Left lung (tissue), 14 donors: ENCODE measurements at places on chromosomes 1 and 21. TPM values are rescaled to one million over a fixed set of nuclear protein-coding genes. Genes with fewer than 3 reads are reported as not detected.

HHAT gene
- total RNA-seq = 3.4 TPM

FLG gene
- total RNA-seq = not detected

DNA sequence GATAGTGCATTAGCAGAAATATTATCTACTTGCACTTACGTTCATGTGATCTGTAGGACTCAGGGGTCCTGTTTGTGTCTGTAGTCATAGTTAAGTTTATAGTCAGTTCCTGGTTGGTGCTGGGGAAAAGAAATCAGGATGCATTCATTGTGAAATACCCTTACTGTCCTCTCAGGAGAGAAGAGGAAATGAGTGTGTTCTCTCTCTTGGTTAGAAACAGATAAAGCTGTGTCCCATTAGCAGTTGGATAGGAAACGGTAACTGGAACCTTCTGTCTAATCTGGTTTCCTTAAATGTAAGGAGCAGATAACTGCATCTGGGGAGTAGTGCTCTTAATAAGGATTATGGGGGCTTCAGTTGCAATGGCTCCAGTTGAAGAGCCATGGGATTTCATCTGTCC, 8.9 kb downstream of the SDCCAG8 start:
- H3K36me3 ChIP-seq = no peaks in the 10 kb centered on the region
- no peaks in the 10 kb centered on the region for H3K27me3 ChIP-seq
- peak; percentile 28 for DNase-seq
- peak overlapping the region; percentile 67 for H3K27ac ChIP-seq
- H3K4me1 ChIP-seq = peaks cover 82% of the 10 kb centered on the region

- no peak for DNase-seq
- H3K4me3 ChIP-seq = no peak overlapping the region
- no peaks in the 10 kb centered on the region for H3K36me3 ChIP-seq
Measured at GRCh38 chr1:185059950-185060571, 14.7 kb downstream of the RNF2 start.

GRCh38 chr1:181793831-181794230, 267.7 kb downstream of the ZNF648 start:
- no peak for DNase-seq
- no peaks in the 10 kb centered on the region for H3K4me1 ChIP-seq
- H3K27me3 ChIP-seq = no peaks in the 10 kb centered on the region
- H3K27ac ChIP-seq = no peak overlapping the region
- H3K4me3 ChIP-seq = no peak overlapping the region

GRCh38 chr1:112253366-112253765, 142.6 kb upstream of the CTTNBP2NL start:
- H3K4me1 ChIP-seq = no peaks in the 10 kb centered on the region
- H3K27ac ChIP-seq = no peak overlapping the region
- no peak for DNase-seq
- H3K36me3 ChIP-seq = no peaks in the 10 kb centered on the region
- no peak overlapping the region for H3K4me3 ChIP-seq

DNA sequence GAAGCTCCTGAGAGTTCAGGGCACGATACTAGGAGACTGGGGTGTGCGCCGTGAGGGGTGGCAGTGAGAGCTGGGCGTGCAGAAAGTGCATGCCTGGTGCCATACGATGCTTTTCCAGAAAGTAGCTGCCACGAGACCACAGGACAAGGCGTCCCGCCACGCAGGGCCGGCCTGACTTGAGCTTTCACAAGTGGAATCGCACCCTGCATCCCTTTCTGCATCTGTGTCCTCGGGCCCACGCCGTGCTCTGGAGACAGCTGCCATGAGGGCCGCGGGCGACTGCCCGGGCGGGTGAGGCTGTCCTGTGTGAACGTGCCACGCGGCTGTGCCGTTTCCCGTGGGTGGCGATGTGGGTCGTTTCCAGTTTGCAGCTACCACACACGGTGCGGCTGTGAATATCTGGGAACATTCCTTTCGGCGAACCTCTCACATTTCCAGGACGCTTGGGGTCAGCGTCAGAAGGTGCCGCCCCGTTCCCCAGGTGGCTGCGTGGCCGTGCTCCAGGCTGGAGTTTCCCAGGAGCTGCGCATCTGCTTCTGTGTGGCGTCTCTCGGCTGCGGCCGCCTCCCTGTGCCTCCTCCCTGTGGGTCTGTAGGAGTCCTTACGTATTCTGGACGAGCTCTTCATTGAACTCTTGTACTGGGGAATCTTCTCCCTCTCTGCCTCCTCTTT, 1.0 kb upstream of the PERM1 start:
- no peak overlapping the region for H3K4me3 ChIP-seq
- H3K27ac ChIP-seq = no peak overlapping the region
- H3K27me3 ChIP-seq = peaks cover 84% of the 10 kb centered on the region
